ENCODE measurements at places on chromosomes 4 and X. TPM values are rescaled to one million over a fixed set of nuclear protein-coding genes. Genes with fewer than 3 reads are reported as not detected.
A peak's percentile ranks its signal among the peaks of the same experiment; 100 is the strongest.

DNA sequence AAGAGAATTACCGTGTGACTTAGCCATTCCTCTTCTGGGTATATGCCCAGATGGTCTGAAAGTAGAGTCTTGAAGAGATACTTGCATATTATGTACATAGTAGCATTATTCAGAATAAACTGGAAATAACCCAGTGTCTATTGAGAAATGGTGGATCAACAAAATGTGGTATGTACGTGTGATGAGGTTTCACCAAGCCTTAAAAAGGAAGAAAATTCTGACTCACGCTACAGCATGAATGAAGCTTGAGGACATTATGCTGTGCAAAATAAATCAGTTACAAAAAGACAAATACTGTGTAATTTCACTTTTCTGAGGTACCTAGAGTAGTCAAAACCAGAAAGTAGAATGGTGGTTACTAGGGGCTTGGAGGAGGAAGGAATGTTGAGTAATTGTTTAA, 37.3 kb downstream of the GBA3 start:
- no peak for DNase-seq

DNA sequence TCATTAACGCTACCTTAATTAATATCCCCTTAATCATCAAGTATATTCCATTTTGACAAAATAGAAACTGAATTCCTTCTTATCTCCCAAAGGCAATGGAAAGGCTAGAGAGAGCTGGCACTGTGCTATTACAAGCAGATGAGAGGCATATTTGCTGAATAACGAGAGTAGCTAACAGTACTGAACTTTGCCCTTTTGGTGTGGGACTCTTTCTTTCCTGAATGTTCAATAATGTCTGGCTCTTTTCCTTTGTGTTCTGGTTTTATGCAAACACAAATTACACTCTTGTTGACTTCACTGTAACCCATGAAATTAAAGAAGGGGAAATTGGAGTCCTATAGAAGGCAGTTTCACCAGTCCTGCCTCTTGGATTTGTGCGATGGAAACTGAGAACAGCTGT, 63.5 kb downstream of the SHROOM3 start:
- no peak for DNase-seq

GRCh38 chr4:155468282-155468681, 91.5 kb upstream of the MAP9 start:
- DNase-seq = no peak

GRCh38 chr4:131450572-131451209, 1698.4 kb upstream of the PCDH10 start:
- no peak for DNase-seq

- DNase-seq = no peak
These were observed 39.2 kb upstream of the MSX1 start for GRCh38 chr4:4820261-4820660.

Gene ALAS2
- not detected for total RNA-seq

Gene ADGRA3
- 28.7 TPM for total RNA-seq

DNA sequence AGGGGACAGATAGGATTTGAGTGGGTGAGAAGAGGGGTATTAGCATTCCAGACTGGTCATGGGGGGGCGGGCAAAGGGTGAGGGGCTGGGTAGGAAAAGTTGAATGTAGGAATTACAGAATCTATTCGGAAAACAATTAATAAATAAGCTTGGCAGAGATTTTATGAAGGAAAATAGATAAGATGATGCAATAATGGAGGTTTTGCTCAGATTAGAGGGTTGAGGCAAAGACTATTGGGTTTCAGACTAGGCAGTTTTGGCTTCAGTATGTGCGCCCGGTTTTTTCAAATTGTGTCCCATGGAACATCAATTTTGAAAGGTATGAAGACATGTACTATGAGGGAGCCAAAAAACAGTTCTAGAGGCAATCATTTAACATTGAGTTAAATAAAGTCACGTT, 410.6 kb downstream of the SPRY1 start:
- no peak for DNase-seq

Gene TET2
- 6.9 TPM for total RNA-seq

- peak; percentile 88 for DNase-seq
These were observed 75.1 kb downstream of the CEP44 start for GRCh38 chr4:174358829-174359228.

GRCh38 chrX:40806513-40807220, 71.3 kb upstream of the MED14 start:
- peak; percentile 41 for DNase-seq

Gene WAS
- 0.47 TPM for total RNA-seq

- DNase-seq = peak; percentile 56
These were observed 42.4 kb downstream of the SLC7A11 start for GRCh38 chr4:138199568-138200235.

- DNase-seq = peak; percentile 25
These were observed 27.1 kb downstream of the PAK3 start for GRCh38 chrX:111123125-111123524.

DNA sequence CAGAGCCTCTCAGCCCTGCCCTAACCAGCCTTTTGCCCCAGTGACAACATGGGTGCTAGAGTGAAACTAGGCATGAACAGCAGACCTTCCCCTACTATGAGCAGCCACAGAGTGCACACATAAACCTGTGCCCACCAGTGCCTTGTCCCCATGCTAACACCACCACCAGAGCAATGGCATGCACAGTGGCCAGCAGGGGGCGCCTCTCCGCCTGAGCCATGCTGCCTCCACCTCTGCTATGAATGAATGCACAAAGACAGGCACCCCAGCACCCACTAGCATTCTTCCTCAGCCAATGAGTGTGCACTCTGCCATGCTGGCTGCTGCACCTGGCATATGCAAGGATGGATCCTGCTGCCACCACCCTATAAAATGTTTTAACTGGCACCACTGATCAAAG, 286.9 kb upstream of the FGF16 start:
- DNase-seq = peak; percentile 5

- no peak for DNase-seq
These were observed 69.3 kb downstream of the GPAT3 start for GRCh38 chr4:83605210-83605609.

DNA sequence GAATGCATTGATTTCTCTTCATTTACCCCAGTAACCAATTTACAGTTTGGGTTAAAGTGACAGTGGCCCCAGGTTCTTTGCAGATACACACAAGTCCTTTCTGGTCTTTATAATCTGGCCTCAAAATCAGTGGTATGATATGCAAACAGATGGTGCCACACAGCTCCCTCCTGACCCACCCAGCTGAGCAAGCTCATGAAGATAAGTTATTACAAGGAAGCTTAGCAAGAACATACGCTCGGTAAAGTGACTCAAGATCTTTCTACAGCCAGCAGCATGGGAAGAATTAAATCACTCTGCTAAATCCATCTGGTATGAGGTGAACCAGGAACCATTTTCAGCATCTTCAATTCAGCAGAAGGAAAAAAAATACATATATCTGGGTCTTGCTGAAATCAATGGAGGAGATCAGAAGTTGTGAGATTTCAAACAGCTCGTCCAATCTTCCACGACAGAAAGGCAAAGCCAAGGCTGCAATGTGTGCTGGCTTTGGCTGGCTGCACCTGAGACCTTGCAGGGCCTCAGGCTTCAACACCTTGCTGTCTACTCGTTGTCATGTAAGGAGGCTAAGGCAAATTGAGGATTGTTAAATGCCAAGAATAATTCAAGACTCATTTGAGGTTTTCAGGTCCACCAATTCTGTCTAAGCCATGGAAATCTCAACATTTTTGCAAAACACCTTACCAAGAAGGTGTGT, 28.2 kb downstream of the SEL1L3 start:
- no peak for DNase-seq

DNA sequence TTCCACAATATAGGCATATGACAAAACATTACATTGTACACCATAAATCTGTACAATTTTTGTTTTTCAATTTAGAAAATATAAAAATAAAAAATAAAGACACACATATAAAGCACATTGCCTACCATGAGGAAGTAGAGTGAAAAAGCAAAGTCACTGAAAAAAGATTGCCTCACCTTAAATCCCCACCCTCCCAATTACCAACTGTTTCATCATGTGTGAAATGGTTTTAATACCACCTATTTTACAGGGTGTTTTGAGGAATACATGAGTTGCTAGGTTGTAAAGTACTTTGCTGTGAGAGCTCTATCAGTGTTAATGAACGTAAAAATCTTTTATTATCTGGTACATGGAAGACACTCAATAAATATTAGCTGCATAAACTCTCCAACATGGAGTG, 373.6 kb upstream of the NDST3 start:
- no peak for DNase-seq

Gene MAGEB1
- not detected for total RNA-seq

Data from HT1080 (cell line).